ENCODE measurements at places on chromosomes 2 and 18. TPM values are rescaled to one million over a fixed set of nuclear protein-coding genes. Genes with fewer than 3 reads are reported as not detected.

Gene MGAT4A
- 1.4 TPM for total RNA-seq

Gene ABCB11
- total RNA-seq: 0.06 TPM

Gene AOX1
- total RNA-seq: 5.4 TPM

Gene TGFA
- total RNA-seq: 8.2 TPM

Gene SH3BP4
- 41.1 TPM for total RNA-seq

Gene CYP27A1
- total RNA-seq: 0.18 TPM

Gene BOLL
- total RNA-seq: not detected

Gene GCG
- total RNA-seq: not detected

Gene UGT1A5
- not detected for total RNA-seq

Gene TCF7L1
- 11.6 TPM for total RNA-seq

Gene ZNF532
- total RNA-seq: 26.9 TPM
